Renal pelvis (tissue), 12 donors: ENCODE measurements at places on chromosomes 11 and 22. TPM values are rescaled to one million over a fixed set of nuclear protein-coding genes. Genes with fewer than 3 reads are reported as not detected.

GRCh38 chr11:1358286-1358685, 31.4 kb upstream of the BRSK2 start:
- no peak for DNase-seq

DNA sequence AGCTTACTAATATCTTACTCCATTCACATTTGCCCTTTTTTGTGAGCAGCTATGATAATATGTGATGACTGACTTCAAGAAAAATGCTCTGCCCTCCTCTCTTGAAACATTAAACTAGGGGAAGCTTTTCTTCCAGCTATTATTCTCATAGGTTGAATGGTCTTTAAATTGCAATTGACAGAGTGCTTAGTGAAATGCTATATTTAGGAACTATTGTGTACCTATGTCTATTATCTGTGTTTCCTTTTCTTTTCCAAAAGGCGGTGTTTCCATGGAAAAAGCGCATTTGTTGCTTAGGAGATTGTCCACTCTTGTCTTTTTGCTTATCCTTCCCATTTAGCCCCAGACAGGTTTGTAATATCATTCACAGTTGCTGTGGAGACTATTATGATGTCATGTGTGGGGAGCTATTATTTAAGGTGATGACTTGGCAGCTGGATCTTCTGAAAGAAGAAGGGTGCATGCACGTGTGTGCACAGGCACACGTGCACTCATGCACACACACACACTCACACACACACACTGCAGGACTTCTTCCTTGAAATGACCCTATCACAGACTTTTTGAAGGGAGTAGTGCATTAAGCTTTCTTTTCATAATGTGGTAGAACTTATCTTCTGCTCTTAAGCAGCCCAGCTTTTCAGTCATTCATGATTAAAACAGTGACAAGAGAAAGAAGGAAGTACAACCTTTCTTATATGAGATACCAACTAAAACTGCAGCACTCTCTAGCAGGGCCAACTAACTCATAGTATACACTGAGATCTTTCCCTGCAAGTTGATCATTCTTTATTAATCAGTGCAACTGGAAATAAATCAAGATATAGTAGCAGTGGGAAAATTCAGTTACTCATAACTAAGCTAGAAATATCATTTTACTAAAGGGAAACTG, 340.8 kb upstream of the MTNR1B start:
- DNase-seq: no peak

GRCh38 chr22:22703715-22704114, 59.3 kb downstream of the GGTLC2 start:
- DNase-seq: no peak

MS4A12 gene
- polyA plus RNA-seq: not detected

IFITM10 gene
- polyA plus RNA-seq: 0.34 TPM

GRCh38 chr11:102780491-102780918, at the start of gene MMP10:
MMP10 (minus strand) TSS chr11:102780628; CDS start chr11:102780591, 37 bp downstream.
- no peak for DNase-seq

OLFML1 gene
- 36.5 TPM for polyA plus RNA-seq

DNA sequence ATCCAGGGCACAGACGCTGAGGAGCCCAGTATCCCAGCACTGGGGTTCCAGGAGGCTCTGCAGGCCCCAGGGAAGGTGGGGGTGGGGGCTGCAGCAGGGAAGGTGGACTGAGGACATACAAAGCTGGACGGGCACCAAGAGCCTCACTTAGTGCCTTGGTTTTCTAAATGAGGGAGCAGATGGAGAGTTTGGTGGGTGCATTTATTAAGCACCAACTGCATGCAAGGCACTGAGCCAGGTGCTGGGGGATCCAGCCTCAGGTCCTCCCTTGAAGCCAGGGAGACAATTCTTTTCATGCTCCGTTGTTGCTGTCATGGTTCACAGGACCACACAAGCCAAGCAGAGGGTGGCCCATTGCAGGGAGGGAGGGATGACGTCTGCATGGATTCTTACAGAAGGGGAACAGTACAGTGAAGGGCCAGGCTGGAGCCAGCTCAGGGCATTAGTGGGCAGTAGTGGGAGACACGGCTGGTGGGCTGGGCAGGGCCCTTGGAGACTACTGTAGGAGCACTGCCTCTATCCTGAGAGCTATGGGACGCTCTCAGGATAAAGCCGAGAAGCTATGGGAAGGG, 65.0 kb downstream of the MACROD1 start:
- DNase-seq: no peak

DNA sequence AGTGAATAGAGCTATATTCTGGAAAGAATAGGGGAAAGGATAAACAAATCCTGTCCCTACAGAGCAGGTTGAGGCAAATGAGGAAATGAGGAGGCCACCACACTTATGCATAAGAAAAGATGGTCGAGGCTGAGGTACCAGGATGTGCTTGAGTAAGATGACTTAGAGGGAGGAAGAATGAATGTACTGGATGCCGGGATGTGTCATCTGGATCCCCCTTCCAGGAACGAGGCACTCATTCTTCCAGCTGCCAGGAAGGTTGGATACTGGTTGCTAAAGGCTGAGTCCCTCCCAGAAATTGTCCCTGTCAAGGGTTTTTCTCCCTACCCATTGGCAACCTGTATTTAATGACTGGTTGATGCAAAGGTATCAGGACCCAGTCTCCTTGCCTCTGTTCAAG, 31.1 kb upstream of the SYT9 start:
- no peak for DNase-seq

DNA sequence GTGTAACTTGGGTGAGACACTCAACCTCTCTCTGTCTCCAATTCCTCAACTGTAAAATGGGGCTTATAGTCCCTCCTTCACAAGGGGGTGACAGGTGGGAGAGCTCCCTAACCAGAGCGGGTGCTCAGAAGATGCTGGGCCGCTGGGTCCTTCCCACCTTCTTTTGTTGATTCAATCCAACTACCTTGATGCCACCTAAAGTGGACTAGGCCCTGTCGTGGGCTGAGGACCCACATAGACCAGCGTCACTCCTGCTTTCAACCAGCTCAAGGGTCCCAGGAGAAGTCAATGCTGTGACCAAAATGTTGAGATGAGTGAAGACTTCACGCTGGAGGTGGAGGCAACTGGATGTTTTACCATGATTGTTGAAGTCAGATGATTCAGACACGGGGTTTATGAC, 72.7 kb upstream of the WNT11 start:
- DNase-seq: no peak

DNA sequence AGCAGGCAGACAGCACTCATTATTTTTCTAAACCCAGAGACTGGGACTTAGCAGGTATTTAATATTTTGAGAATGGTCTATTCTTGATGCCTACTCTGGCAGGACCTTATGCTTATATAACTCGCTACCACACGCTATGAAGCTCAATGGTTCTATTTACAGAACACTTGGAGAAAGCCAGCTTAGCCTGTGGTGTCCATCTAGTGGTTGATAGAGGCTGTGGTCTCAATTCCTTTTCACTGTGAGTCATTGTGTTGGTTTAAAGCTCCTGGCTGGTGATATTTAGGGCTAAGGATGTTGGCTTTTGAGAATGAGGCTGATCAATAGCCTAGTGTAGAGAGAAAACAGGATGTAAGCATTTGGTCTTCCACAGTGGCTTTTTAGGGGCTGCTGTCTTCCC, 206.4 kb downstream of the DBX1 start:
- DNase-seq: no peak

DNA sequence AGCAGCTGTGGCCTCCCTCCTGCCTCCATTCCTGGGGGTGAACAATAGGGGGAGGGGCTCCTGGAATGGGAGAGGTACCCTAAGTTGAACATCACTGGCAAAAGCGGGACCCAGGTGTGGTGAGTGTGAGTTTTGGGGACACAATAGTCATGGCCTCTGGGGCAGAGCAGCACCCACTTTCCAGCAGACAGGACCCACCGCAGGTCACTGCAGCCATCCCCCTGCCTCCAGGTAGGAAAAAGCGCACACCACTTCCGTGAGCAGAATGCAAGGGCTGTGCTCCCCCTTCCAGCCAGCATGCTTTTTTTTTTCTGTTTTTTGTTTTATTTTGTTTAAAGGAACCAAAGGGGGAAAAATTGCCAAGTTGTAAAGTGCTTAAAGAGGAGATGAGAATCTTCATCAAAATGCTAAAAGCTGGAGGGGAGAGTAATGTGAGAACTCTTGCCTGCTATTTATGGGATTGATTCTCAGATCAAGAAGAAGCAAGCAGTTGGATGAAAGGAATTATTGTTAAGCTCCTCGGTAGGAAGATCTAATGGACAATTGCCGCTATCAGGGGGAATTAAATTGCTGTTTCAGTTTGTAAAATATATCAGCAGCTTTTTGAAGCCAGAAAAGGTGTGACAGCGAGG, 152.9 kb downstream of the FEZ1 start:
- DNase-seq: no peak

- no peak for DNase-seq
These were observed 120.1 kb upstream of the OR9Q1 start for GRCh38 chr11:57903441-57904123.

GRCh38 chr11:118000850-118001228, 14.6 kb downstream of the IL10RA start:
- DNase-seq: no peak
